ENCODE measurements at places on chromosomes 13 and 19.

DNA sequence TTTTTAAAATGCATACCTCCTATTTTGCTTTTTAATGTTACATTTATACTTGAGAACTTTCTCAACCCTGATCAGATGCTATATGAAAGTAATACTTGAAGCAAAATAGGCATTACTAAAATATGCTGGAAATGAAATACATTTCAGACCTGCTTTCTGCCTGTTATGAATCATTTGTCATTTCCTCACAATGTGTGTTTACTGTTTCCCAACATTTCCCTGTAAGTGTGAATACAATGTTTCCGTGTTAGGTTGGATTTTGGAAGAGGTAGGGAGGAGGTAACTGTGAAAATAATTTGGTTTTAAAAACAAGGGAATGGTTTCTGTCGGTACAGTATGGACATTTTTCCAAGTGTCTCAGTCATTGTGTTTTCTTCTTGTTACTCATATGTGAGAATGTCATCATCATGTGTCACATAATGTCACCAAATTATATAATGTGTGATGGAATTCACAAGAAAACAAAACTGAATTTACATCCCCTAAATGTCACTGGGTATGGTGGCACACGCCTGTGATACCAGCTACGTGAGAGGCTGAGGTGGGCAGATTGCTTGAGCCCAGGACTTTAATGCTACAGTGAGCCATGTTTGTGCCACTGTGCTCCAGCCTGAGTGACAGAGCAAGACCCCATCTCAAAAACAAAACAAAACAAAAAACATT, 43.0 kb downstream of the ZAR1L start:
- DNase-seq = no peak

- DNase-seq = no peak
These were observed 4.2 kb upstream of the WBP4 start for GRCh38 chr13:41056826-41057711.

GRCh38 chr13:47594833-47595232, 406.2 kb downstream of the SUCLA2 start:
- DNase-seq = no peak

- no peak for DNase-seq
These were observed 55.1 kb downstream of the GPR180 start for GRCh38 chr13:94656766-94657165.

- no peak for DNase-seq
These were observed 278.9 kb upstream of the PCDH9 start for GRCh38 chr13:67509018-67509417.

DNA sequence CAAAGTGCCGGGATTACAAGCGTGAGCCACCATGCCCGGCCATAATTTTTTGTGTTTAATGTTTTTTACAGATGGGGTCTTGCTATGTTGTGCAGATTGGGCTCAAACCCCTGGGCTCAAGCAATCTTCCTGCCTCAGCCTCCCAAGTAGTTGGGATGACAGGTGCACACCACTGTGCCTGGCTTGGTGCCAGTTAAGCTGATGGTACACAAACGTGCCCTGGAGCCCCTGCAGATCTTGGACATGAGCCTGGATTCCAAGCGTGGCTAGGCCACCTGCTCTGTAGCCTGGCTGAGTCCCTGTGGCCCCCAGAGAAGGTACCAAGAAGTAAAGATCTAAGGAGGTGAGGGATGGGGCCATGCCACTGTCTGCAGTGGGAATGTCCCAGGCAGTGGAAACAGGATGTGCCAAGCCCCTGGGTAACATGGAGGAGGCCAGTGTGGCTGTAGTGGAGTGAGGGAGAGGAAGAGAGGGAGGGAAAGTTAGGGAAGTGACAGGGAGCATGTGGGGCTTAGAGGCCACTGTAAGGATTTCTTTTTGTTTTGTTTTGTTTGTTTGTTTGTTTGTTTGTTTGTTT, 7.0 kb downstream of the PRODH2 start:
- DNase-seq = peak; percentile 79

DNA sequence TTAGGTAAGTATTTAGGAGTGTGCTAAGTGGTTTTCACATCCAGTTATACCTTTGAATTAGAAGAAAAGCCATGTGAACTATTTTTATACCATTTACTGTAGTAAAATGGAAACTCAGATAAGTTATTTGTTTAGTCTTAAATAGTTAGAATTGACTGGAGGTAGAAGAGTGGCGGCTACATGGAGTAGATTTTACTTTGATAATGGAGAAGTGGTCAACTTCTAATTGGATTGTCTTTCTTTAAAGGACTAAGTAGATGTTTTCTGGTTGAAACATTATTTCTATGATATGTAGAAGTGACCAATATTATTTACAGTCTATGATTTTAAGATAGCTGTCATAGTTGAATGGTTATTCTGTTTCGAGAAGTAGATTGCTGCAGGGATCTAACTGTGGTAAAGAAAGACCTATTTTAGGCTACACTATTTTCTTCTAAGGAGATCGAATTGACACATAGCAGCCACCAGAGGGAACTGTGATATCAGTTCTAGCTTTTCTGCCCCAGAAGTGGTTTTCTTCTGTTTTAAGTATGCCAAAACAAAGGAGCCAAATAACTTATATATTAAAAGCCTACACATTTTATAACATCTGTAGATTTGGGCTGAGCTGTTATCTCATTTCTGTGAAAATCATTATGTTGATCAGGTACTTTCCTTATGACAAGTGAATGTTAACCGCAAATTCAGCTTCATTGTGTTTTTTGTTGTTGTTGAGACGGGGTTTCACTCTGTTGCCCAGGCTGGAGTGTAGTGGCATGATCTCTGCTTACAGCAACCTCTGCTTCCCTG, 26.1 kb downstream of the ZMYM2 start:
- DNase-seq = no peak

DNA sequence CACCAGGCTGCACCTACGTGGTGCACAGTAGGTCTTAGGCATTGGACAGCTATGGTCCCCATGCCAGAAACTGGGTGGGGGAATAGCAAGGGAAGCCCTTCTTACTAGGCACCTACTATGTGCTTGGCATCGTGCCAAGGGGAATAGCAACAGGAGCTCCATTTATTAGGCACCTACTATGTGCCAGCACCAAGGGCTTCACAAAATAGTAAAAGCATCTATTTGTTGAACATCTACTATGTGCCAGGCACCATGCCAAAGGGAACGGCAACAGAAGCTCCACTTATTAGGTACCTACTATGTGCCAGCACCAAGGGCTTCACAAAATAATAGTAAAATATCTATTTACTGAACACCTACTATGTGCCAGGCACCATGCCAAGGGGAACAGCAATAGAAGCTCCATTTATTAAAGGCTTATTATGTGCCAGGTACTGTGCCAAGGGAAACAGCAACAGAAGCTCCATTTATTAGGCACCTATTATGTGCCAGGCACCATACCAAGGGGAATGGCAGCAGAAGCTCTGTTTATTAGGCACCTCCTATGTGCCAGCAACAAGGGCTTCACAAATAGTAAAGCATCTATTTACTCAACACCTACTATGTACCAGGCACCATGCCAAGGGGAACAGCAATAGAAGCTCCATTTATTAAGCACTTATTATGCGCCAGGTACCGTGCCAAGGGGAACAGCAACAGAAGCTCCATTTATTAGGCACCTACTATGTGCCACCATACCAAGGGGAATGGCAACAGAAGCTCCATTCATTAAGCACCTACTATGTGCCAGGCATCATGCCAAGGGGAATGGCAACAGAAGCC, 108.5 kb downstream of the PTPRS start:
- DNase-seq = no peak

GRCh38 chr19:21566073-21566472, 60.7 kb downstream of the ZNF429 start:
- no peak for DNase-seq

DNA sequence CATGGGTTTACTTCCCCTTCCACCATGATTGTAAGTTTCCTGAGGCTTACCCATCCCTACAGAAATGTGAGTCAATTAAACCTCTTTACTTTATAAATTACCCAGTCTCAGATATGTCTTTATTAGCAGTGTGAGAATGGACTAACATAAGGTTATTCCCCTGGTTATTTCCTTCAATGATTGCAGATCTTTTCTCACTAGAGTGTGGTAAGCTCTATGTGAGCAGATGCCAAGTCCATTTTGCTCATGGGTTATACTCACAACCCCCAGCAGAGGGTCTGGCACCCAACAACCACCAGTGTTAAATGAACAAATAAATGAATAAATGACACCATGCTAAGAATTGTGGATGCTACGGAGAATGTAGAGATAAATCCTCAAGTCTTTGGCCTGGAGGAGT, 472.8 kb downstream of the LIG4 start:
- no peak for DNase-seq

- DNase-seq = no peak
These were observed 13.7 kb upstream of the GPR183 start for GRCh38 chr13:99320693-99321481.

DNA sequence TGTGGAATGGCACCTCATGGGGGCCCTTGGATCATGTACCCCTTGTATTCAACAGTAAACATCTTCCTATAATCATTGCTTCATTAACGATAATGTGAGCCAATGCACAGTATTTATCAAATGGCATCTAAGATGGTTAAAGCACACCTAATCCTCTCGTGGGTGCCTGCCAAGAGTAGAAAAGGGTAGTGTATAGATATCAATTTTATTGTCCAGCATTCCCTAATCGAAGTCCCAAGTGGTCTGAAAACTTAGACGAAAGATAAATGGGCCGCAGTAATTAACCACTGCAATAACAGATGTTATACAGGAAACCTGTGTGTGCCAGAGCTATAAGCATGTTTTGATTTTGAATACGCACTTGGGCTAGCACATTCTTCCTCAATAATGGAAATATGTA, 667 bp upstream of the MBNL2 start:
- no peak for DNase-seq

GRCh38 chr19:45049073-45049736, 10.4 kb downstream of the CLASRP start:
- DNase-seq = no peak

GRCh38 chr19:27672309-27673047, 1540.5 kb downstream of the UQCRFS1 start:
- no peak for DNase-seq

GRCh38 chr19:34173193-34173956, 1.1 kb downstream of the LSM14A start:
- DNase-seq = no peak

- peak; percentile 55 for DNase-seq
These were observed 799 bp upstream of the USPL1 start for GRCh38 chr13:30616927-30617314.

DNA sequence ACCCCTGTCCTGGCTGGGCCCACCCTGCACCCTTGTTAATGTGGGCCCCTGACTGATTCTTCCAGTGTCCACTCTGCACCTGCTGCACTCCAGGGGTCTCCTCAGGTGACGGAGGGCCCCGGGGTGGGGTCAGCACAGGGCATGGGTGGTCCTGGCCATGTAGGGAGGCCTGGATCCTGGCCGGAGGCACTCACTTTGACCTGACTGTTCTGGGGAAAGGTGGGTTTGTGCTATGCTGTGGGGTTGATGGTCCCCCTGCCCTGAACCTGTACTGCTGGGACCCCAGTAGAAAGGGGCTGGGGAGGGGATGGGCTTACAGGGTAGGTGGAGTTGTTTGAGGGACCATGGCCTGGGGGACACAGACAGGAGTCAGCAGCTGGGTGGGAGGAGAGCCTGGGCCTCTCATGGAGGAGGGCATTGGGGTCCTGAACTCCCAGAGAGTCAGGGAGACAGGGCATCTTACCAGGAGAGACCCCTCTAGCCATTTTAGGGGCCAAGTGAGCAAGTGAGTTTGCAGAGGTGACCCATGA, 25.8 kb upstream of the CEACAM1 start:
- no peak for DNase-seq

DNA sequence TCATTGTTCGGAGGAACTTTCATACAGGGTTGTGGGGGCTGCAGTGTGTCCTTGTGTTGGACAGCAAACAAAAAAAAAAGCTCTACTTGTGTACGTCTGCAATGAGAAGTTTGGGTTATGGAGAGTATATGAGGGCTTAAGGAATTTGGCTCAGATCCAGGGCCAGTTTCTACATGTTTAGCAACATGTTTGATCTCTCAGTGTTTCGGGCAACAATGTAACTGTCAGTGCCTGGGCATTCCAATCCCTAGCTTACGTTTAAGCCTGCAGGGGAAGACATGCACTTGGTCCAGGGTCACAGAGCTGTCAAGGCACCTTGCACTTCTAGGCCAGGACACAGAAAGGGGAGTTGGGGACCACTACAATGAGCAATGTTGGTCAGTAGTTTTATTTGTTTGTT, 13.9 kb downstream of the ZNF543 start:
- DNase-seq = no peak

DNA sequence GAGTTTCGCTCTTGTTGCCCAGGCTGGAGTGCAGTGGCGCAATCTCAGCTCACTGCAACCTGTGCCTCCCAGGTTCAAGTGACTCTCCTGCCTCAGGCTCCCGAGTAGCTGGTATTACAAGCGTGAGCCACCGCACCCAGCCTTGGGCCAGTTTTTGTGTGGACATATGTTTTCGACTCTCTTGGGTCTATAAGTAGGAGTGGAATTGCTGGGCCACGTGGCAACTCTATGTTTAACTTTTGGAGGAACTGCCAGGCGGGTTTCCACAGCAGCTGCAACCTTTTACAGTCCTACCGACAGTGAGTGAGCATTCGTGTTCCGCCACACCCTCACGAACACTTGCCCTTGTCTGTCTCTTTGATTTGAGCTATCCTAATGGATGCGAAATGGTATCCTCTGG, 44.9 kb downstream of the BICRA start:
- DNase-seq = no peak

- DNase-seq = no peak
These were observed 13.6 kb downstream of the TNFSF13B start for GRCh38 chr13:108283110-108283509.

- DNase-seq = no peak
These were observed 28.7 kb upstream of the EPHX3 start for GRCh38 chr19:15260939-15261338.

DNA sequence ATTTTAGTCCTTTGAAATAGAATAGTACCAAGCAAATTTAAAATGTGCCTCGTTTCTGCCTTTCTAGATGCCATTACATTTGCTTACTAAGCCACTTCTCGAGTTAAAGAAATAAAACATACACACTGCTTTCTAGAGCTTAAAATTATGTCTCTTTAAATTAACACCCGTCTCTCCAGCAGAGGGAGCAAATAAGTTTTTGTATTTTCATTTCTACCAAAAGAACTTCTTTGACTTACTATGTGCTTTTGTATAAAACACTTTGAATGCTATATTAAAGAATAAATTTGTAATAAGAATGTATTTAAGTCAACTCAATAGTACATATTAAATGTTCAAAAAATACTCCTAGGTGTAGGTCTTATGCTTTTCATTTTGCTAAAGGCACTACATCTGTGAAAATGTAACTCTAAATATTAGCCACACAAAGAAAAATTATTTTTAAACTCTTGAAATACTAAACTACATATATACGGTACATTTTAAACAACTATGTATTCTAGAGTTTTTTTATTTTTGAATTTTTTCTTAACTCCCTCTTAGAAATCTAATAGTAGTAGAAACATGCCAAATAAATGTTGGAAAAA, 269.3 kb upstream of the MIR17HG start:
- DNase-seq = no peak

GRCh38 chr19:31118986-31119385, 230.2 kb downstream of the TSHZ3 start:
- DNase-seq = no peak

- no peak for DNase-seq
These were observed 4.0 kb downstream of the GPX4 start for GRCh38 chr19:1107661-1108261.

- no peak for DNase-seq
These were observed 10.6 kb upstream of the PDCD2L start for GRCh38 chr19:34393629-34394028.
